ENCODE measurements at places on chromosomes 6 and 20. TPM values are rescaled to one million over a fixed set of nuclear protein-coding genes. Genes with fewer than 3 reads are reported as not detected.

The GRM1 gene
- total RNA-seq, result not detected

The SPDEF gene
- not detected for total RNA-seq

The RAET1L gene
- not detected for total RNA-seq

The RBBP8NL gene
- total RNA-seq, result not detected

DNA sequence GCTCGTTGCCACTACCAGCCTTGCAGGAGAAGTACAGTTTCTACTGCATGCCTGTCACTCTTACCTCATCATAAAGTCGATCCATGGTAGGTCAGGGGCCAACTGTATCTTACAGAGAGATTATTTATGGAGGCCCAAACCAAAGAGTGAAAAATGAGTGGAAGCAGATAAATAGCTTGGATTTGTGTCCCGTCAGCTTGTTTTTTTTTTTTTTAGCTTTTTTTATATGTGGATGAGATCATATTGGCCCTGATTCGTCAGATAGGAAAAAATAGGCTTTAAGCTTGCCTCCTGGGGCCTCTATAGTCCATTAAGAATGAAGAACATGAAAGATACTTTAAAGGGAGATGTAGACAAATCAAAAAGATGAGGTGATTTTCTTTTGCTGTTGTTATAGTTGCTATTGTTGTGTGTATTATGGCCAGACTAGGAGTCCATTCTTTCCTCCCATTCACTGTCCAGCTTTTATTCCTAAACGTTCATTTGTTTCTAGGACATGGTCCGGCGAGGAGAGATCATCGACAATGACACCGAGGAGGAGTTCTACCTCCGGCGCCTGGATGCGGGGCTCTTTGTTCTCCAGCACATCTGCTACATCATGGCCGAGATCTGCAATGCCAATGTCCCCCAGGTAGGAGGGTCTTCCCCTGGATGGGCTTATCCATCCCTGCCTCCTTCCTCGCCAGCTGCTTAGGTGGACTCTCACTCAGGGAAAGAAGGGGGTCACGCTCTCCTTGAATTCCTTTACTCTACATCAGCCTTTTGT is 43.3 kb upstream of the VSTM2L start:
- no peak for DNase-seq

DNA sequence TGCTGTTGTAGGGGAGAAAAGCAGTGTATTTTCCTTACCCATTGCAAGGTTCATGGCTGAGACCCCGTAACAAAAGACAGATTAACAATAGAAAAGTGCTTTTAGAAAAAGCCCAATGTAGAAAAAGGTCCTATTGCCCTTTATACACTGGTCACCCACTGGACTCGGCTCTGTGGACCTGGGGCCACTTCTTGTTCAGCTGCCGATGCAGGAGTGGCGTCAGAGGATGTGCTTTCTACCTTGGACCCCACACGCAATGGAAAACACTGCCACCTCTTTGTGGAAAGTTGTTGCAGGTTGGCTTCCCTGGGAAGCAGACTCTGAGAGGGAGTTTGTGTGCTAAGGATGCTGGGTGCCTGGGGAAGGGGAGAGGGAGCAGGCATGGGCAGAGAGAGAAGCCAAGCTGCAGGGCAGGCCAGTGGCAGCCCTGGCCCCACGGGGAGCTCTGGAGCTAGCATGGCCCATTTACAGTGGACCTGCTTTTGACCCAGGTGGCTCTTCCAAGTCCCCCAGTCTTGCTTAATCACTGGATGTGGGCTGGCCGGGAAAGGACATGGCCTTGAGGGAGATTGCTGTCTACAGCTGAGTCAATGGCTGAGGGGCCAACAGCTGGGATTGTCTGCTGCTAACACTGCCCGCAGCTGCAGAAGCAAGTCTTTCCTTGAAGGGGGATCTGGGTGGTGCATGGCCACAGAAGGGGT is 142.9 kb downstream of the CDC5L start:
- DNase-seq, result no peak

- no peak for DNase-seq
Observed at GRCh38 chr6:107682721-107683120, 141.4 kb downstream of the SCML4 start.

DNA sequence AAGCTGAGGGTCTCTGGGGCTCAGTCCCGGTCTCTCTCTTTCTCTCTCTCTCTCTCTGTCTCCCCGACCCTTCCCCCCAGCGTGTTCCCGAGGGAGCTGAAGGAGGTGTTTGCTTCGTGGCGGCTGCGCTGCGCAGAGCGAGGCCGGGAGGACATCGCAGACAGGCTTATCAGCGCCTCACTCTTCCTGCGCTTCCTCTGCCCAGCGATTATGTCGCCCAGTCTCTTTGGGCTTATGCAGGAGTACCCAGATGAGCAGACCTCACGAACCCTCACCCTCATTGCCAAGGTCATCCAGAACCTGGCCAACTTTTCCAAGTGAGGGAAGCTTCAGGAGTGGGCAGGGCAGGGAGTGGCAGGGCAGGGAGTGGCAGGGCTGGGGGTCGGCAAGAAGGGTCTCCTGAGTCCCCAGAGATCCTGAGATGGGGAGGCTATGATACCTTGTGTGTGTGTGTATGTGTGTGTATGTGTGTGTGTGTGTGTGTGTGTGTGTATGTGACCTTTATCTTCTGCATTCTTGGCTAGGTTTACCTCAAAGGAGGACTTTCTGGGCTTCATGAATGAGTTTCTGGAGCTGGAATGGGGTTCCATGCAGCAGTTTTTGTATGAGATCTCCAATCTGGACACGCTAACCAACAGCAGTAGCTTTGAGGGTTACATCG is 13.6 kb upstream of the ZBTB9 start:
- no peak for DNase-seq

GRCh38 chr6:166251211-166251610 is 57.0 kb downstream of the PRR18 start:
- DNase-seq, result no peak

Data from activated naive CD8-positive, alpha-beta T cell treated with anti-CD3 and anti-CD28 coated beads, Interleukin-2, amount 10 ng/mL, durations not matched to agents 7 days and 5 days (primary cell).